Glomerular endothelial cell (primary cell): ENCODE measurements at places on chromosomes 4 and X. TPM values are rescaled to one million over a fixed set of nuclear protein-coding genes. Genes with fewer than 3 reads are reported as not detected.

GRCh38 chrX:568311-568710 is 62.3 kb upstream of the SHOX start:
- DNase-seq: no peak

DNA sequence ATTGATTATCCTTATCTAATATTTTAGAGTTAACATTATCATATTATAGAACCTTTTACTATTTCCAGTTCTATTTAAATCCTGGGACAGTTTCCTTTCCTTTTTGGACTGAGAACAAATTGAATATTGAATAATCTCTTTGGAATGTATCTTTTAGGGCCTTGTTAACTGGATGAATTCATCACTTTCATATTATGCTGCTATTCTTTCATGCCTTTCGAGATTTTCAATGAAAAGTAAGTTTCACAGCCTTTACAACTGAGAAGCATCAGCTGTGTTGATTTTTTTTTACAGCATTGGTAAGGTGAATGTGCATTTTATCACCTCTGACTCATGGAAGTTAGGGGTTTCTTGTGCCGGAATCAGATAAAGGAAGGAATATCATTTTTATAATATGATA is 39.6 kb downstream of the PDLIM5 start:
- no peak for DNase-seq

- DNase-seq: no peak
These were observed 368.8 kb downstream of the ANKRD50 start for GRCh38 chr4:124343661-124344171.

DNA sequence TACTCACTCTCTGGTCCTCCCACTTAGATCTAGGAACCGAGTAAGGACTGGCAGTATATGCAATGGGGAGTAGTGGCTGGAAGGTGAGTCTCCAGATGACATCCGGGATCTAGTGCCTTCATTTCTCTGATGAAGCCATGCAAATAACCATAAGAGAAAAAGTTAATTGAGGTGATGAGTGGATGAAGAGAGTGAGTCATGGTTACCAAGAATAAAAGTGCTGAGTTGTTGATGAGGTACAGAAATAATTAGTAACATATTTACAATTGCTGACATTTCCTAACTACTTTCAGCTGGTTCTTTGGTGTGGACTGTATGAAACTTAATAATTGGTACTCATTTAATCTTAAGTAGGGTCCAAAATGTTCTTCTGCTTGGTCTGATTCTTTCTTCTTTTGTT is 146.7 kb upstream of the PITX2 start:
- no peak for DNase-seq

- DNase-seq: no peak
These were observed 88.5 kb downstream of the DCUN1D4 start for GRCh38 chr4:51931461-51931860.

GRCh38 chr4:25076625-25077398 is 46.1 kb upstream of the LGI2 start:
- no peak for DNase-seq

- no peak for DNase-seq
These were observed 14.1 kb downstream of the S100G start for GRCh38 chrX:16664074-16664473.

GRCh38 chr4:54060116-54060515 is 4.3 kb downstream of the CHIC2 start:
- DNase-seq: no peak

- DNase-seq: no peak
These were observed 167.5 kb downstream of the ADGRA3 start for GRCh38 chr4:22348410-22348809.

KLB gene
- not detected in 2 replicates for total RNA-seq

SHROOM4 gene
- 39.6 and 48.9 TPM in 2 replicates for total RNA-seq

CTAG1B gene
- not detected in 2 replicates for total RNA-seq
